Activated CD4-positive, alpha-beta memory T cell treated with anti-CD3 and anti-CD28 coated beads for 36 hours (primary cell): ENCODE measurements at places on chromosomes 1 and 21.

DNA sequence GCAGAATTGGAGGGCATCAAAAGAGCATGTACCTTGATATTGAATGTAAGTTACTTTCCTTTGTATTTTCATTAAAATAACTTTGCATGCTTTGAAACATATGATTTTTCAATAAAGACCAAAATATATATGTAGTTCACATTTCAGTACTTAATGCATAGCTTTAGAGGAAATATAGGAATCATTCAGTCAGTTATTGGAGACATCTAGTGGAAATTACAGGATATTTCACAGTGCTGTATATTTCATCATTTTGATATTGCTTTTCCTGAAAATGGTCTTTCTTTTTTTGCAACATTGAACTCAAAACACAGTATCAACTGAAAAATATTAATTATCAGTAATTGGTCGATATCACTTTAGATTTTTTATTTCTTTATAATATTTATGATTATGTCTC, 375.8 kb downstream of the NCAM2 start:
- no peak for DNase-seq

DNA sequence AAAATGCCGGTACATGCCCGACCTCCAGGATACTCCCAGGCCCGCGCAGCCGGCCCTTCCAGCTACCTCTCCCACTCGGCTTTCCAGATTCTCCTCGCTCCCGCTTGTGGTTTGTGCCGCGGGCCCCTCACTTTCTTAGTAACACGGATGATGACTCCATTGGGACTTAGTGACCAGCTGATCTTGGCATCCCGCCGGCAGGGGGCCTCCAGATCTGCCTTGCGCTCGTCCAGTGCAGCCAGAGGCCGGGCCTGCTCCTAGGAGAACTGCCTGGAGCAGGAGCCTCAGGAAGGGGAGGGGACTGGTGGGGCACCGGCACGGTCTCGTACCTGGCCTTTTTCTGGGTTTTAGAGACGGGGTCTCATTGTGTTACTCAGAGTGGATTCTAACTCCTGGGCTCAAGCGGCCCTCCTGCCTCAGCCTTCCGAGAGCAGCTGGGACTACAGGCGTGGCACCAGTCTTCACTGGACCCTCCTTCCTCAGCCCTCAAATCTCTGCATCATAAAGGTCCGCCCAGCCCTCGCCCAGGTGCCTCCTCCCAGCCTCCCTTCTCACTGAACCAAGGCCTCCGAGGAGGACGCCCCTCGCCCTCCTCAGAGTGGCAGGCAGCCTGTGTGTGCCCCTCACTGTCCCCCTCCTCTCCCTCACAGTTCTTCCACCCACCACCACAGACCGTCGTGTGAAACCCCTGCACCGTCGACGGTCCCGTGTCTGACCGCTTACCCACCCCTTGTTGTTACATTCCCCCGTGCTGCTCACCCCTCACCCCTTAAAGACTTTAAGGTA, 78.6 kb downstream of the SLC25A24 start:
- no peak for DNase-seq

GRCh38 chr21:45845063-45845769, 136.4 kb upstream of the COL6A1 start:
- no peak for DNase-seq

GRCh38 chr21:35565204-35565611, 495.1 kb downstream of the SETD4 start:
- no peak for DNase-seq

DNA sequence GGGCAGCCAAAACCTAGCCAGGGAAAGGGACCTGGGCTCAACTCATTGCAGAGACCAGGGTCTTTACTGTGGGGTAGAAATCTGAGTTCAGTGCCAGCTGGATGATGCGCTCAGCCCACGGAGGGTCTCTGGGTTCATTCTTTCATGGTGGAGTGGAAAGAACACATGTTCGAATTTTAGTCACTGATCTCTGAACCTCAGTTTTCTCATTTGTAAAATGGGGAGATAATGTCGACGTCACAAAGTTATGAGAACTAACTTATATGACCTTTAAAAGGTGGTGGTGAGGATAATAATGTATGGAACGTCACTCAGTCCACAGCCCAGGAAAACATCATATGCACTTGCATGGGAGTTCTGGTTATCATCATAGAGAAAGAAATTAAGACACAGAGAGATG, 1.2 kb upstream of the TAL1 start:
- no peak for DNase-seq

DNA sequence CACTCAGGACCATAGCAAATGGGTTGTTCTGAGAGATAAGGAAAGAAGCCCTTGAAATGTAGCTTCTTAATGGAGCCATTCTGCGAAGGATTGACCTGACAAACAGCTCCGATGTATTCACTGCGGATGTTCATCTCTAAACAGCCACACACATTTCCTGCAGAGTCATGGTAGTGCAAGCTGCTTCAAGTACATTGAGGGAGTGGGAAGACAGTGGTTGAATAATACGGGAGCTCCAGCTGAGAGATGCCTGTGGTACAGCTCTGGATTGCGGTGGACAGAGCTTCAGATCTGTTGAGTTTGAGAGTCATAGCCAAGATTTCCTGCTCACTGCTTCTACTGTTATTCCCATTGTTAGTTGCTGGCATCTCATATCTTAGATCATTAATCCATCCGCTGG, 86.6 kb downstream of the ZBTB18 start:
- DNase-seq: no peak

DNA sequence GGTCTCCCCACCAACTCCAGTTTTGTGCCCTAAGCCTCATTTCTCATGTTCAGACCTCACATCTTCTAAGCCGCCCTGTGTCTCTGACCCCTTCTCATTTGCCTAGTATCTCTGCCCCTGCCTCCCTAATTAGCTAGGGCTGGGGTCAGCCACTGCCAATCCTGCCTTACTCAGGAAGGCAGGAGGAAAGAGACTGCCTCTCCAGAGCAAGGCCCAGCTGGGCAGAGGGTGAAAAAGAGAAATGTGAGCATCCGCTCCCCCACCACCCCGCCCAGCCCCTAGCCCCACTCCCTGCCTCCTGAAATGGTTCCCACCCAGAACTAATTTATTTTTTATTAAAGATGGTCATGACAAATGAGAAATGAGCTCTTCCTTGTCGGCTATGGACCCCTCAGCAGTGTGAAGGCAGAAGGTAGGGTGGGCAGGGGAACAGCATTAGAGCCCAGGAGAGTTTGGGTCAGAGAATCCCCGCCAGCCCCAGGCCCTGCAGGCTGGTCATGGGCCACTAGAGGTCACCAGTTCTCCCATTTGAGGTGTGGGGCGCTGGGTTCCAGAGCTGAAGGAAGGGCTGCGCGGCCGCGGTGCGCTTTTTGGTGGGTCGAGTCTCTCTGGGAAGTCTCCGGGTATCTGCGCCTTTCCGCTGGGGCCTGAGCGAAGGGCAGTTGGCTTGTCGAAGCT, 11.5 kb downstream of the ADAMTSL4 start:
- DNase-seq: peak; percentile 93

DNA sequence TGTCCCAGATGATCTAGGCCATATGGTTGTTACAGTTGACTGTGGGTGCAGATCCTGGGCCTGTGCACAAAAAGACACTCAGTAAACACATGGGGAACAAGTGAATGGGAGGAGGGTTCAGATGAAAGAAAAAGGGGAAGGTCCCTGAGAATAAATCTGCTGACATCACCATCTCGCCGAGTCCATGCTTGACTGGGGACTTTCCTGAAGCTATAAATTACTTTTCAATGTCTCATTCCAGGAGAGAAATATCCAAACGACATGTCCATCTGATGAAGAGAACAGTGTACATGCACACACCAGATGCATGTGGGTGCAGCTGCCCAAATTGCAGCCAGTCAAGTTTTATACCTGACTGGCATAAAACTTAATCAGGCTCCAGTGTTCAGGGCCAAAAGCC, 109.0 kb downstream of the HIVEP3 start:
- DNase-seq: peak; percentile 40

GRCh38 chr1:28668191-28668955, at the start of gene GMEB1:
Gene GMEB1, plus strand, starts transcription at chr1:28668784. Its CDS starts 14,829 bp downstream, at chr1:28683613.
- DNase-seq: peak; percentile 91

- DNase-seq: no peak
These were observed 438.6 kb downstream of the OMA1 start for GRCh38 chr1:58107943-58108342.

- DNase-seq: no peak
These were observed 834.0 kb downstream of the USP25 start for GRCh38 chr21:16563795-16564194.

GRCh38 chr1:200674838-200675587, 5.3 kb upstream of the DDX59 start:
- no peak for DNase-seq

GRCh38 chr1:171247501-171247900, 793 bp upstream of the FMO1 start:
- no peak for DNase-seq

DNA sequence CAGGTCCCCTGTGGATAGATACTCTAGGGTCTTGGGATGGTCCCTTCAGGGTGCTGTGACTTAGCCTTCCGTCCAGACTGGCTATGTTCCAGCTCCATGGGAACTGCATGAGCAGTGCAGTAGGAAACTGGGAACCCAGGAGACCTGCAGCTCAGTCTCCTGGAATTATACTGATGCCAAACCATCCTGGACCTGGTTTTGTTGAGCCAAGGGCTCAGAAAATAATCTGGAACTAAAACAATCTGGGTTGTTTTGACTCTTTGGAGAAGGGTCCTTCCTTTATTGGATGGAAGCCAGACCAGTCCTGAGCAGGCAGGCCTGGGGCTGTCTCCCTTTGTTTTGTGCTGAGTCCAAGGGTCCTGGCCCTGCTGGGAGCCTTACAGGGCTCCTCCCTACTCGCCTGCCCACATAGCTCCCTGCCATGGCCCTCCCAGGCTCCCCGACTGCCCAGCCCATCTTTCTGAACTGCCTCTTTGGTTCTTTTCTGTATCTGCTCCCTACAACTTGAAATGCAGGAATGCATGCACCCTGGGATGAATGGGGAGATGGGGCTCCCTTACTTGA, 1.2 kb downstream of the IPO13 start:
- no peak for DNase-seq

DNA sequence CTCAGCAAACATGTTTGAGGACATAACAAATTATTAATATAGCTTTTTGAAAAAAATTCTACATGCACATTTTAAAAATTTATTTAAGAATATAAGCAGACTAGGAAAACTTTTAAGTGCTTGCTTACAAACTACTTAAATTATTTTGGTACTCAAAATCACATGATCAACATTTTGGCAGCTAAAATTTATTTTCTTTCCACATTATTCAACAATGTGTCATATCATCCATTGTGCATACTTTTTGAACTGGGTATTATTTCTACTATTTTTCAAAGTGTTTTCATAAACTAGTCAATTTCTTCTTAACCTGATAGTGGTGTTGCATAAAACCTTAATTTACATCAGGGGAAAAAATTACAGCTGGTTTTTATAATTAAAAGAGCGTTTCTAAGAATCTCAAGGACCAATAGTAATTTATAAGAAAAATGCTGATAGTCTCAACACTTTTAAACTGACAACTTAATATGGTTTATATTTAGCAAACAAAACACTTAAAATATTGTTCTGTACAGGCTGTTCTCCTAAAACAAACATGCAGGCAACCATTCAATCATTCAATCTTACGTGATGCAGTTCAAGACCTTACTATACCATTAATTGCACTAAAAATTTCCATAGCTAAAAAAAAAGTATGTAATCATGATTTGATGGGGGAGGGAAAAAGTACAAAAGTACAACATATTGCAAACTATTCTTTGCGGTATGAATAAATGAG, 105.0 kb downstream of the GPATCH2 start:
- no peak for DNase-seq

DNA sequence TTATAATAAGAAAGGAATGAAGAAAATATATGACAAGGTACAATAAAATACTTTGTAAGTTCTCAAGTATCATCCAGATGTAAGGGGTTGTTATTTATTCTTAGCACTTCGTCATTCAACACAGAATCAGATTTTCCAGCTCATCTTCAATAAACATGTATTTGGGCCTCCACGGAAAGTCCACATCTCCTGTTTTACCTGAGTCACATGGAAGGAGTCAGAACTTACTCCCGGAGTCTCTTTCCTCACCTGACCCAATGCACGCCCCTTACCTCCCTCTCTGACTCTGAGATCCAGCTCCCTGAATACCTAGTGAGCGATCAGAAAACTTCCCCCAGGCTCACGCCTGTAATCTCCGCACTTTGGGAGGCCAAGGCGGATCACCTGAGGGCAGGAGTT, 1.5 kb upstream of the PMVK start:
- peak; percentile 30 for DNase-seq

GRCh38 chr1:22845398-22845935, 127.2 kb downstream of the LACTBL1 start:
- no peak for DNase-seq

DNA sequence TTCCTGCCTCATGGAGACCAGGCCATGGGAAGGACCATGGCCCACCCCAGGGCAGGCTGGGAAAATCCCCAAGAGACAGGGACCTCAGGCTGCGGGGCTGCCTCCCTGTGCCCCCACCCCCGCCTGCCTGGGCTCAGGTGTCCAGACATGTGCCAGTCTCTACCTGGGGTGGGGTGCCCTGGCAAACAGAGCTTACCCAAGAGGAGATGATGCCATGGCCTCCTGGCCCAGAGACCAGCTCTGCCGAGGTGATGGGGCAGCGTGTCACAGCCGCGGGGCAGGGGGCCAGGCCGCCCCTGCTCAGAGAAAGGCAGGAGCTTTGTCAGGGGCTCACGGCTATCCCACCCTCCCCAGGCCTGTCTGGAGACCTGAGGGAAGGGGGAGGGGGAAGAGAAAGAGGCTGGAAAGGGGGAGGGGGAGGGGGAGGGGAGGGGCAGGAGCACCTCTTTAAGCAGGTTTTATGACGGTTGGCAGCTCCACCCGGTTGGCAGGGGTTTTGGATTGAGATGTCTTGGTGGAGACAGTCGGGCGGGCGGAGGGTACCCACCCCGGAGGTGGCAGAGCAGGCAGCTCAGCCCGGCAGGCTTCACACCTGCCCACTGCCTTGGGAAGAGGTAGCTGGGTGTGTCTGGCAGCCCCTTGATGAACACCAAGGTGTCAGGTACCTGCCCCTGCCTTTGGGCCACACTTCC, 101.5 kb upstream of the IFFO2 start:
- DNase-seq: no peak
